Right ventricle myocardium inferior (tissue), 1 donor: ENCODE measurements at places on chromosomes 3 and 15. TPM values are rescaled to one million over a fixed set of nuclear protein-coding genes. Genes with fewer than 3 reads are reported as not detected.

- no peak for DNase-seq
Observed at GRCh38 chr15:83565553-83566159, 88.3 kb upstream of the ADAMTSL3 start.

DNA sequence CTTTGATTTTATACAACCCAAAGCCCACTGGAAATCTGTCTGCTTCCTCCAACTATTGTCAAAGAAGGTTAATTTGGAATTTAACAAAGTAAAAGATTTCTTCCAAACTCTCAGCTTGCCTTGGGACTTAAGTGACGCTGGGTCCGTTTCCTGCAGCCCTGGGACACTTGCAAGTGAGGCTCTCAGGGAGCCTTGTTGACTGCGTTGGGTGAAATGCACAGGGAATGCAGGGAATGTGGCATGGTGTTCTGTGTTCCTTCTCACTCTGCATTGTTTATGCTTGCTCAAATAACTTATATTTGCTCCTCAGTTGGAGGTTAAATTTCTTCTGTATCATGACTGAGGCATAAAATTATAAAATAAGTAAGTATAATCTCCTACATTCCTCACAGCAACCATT is 60.9 kb upstream of the TJP1 start:
- DNase-seq: no peak

DNA sequence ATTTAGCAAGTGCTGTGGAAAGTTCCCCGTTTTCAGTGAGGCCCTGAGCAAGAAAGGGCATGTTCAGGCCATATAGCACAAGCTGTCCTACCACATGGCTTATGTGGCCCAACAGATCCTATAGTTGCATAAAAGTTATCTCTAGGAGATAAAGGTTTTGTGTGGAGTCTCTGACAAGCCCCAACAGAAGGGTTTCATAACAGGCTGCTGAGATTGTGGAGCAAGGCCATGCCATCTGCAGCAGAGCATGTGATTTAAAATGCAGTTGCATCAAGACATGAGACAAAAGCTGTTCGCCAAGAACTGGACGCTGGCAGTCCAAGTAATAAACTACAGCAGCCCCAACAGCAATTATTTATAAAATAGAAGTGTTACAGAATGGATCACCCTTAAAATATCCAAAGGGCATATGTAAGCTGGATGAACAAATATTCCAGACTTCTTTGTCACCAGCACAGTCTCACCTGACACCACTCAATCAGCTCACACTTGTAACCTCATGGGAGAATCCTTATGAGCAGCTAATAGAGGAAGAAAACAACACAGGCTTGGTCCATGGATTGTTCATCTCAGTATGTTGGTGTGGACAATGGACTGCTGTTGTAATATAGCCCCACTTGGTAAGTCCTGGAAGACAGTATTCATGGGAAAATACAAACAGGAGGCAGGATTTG is 14.4 kb upstream of the CLDN1 start:
- DNase-seq: no peak

GRCh38 chr15:38168467-38169070 is 84.1 kb upstream of the SPRED1 start:
- DNase-seq: no peak

GRCh38 chr3:66722675-66723074 is 221.9 kb upstream of the LRIG1 start:
- no peak for DNase-seq

Gene MUC13
- total RNA-seq: not detected
